ENCODE measurements at places on chromosomes 1 and 21. TPM values are rescaled to one million over a fixed set of nuclear protein-coding genes. Genes with fewer than 3 reads are reported as not detected.

The LYPD8 gene
- 407 TPM for total RNA-seq

The ZDHHC18 gene
- 25.8 TPM for total RNA-seq

The DSCAM gene
- not detected for total RNA-seq

The SUMO3 gene
- total RNA-seq: 67.3 TPM

The YRDC gene
- total RNA-seq: 12.3 TPM

The SELL gene
- total RNA-seq: 1.7 TPM

The ADORA1 gene
- 0.39 TPM for total RNA-seq

The FTCD gene
- total RNA-seq: 0.22 TPM

The FCRLB gene
- not detected for total RNA-seq

Measured in left colon (tissue), 2 donors.